Lung microvascular endothelial cell (primary cell): ENCODE measurements at places on chromosomes 4 and X.

DNA sequence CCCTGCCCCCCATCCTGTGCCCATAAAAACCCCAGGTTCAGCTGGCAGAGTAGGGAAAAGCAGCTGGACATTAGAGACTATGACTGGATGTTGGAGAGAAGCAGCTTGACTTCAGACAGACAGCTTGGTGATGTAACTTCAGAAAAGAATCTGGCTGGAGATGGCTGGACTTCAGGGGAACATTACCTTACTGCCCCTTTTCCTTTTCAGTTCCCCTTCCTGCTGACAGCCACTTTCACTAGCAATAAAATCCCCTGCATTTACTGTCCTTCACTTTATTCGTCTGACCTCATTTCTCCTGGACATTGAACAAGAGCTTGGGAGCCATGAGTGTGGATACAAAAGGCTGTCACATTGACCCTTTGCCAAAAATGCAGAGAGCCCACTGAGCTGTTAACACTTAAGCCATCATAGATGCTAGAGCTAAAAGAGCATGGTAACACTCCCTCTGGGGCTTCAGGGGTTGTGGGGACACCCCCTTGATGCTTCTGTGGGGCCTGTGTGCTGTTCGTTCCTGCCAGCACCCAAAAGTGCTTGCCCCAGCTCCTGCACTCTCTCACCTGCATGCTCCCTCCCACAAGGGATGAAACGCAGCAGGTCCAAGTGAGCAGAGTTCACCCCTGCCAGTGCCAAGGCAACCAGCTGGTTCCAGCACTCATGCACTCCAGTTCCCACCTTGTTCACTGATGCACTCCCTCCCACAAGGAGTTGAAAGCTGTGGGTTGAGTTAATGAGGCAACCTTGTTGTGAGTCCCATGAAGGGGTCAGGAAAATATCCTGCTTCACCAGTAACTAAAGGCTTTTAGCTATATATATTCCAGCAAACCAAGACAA, 263.8 kb upstream of the NDST3 start:
- no peak for DNase-seq

- no peak for DNase-seq
Measured at GRCh38 chr4:103424853-103425252, 226.7 kb upstream of the CENPE start.

DNA sequence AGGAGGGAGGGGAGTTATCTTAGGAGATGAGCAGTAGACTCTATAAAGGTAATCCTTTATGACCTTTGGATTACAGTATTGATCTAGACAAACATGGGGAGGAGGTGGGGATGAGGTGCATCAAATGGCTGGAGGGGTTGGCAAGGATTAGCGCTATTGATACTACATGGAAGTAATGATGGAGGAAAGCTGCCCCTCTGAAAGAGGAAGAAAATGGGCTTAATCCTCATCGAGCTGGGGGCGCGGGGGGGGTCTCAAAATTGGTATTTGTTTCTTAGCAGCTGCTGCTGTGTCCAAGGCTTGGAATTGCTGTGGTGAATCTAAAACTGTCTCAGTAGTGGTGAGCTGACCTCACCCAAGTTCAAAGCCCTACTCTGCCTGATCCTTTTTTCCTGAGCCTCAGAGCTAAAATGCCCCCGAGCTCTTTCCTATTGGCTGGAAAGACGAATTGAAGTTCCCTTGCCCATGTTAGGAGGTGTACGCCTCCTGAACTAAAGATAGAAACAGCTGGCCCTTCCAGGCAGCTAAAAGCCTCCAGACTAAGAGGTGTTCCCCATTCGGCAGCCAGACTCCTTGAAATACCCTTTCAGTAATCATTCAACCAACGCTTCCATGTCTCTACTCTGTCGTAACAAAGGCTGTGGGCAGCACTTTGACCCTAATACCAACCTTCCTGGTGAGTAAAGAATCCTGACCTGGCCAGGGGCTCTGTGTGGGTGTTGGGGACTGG, at the start of gene ITGB1BP2:
Gene ITGB1BP2, plus strand, starts transcription at position 556 of the 730 bp plus-strand sequence. Its CDS starts 57 bp downstream, at position 613.
- no peak for DNase-seq

DNA sequence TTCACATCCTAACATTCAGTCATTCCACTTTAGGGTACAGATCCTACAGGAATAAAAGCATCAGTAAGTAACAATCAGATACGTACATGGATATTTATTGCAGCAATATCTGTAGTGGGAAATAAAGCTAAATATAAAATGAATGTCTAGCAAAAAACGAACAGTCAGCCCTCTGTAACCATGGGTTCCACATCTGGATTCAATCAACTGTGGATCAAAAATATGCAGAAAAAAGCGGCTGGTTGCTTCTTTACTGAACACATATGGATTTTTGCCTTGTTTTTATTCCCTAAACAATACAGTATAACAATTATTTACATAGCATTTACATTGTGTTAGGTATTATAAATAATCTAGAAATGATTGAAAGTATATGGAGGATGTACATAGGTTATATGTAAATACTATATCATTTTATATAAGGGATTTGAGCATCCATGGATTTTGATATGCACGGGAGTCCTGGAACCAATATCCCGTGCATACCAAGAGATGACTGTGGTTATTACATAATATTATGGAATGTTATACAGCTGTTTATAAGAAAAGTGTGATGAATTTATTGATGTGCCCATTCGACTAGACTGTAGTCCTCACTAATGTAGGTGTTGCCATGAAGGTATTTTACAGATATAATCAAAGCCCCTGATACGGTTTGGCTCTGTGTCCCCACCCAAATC, 132.8 kb downstream of the ARHGEF9 start:
- no peak for DNase-seq

DNA sequence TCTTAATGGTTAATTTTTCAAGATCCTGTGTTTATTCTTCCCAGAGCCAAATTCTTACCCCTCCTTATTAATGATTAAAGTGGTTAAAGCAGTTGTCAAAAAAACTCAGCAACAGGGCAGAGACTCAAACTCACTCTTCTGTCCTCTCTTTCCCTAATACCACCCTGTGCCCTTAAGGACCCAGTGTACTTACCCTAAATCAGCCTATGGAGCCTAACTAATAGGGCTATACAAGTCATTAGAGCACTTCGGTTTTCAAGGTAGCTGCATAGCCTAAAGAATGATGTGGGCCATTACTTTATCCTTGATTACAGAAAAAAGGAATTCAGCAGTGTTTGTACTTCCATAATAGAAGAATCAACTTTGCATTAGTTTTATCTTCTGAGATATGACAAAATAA, 216.3 kb downstream of the KCTD8 start:
- DNase-seq = no peak

- no peak for DNase-seq
Measured at GRCh38 chr4:114921790-114922591, 191.4 kb downstream of the NDST4 start.

DNA sequence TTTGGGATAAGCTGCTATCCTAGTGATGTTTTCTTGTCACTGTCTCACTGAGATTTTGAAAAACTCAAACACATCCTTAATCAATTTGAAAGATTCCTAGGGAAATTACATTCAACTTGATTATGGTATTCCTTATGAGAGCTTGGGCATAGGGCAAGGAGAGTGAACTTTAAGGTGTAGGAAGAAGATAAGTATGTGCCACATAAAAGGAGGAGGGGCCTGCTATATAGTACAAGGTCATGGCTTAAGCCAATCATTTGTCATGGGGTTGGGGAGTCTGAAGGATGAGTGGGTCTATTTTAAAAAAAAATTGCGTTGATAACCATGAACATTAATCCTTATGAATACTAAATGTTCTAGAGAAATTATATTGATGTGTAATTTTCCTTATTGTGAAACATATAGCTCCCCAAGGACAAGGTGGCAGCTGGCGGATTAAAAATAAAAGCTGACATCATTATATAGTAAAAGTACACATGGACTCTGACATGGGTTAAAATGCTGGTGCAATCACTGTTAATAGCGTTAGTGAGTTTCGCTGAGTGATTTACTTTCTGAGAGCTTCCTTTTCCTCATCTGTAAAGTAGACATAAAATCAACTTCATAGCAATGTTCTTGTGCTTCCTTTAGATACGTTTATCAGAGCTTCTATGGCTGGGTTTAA, 17.4 kb downstream of the GALNT7 start:
- DNase-seq = peak; percentile 83

DNA sequence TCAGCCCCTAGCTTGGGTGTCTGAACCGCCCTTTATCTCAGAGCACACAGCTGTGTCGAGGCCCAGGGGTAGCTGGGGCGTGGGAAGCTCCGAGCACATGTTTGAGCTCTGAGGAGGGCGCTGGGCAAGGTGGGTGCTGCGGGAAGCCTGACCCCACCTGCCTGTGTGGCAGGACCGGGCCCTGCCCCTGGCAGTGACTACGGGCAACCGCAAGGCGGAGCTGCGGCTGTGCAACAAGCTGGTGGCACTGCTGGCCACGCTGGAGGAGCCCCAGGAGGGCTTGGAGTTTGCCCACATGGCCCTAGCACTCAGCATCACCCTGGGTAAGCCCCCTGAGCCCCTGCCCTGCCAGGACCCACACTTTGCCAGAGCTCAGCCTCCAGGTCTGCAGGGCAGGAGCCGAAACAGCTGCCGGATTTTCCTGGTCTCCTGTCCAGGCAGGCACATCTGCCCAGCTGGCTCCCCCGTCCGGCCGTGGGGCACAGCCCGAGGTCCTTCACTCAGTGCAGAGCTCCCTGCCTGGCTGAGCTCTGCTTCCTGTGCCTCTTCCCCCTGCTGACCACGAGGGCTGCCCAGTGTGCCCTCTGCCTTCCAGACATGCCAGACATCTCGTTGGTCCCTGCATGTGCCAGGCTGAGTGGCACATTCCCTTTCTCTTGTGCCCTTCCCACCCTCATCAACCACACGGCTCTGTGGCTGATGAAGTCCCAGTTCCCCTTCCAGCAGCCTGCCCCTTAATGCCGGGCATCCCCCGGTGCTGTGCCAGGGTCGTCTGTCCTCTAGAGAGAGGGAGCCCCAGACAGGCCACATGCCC, 33.2 kb upstream of the HTRA3 start:
- DNase-seq = no peak

GRCh38 chr4:76943129-76943620, 6.4 kb upstream of the SEPTIN11 start:
- peak; percentile 33 for DNase-seq
